Stimulated activated CD8-positive, alpha-beta memory T cell treated with anti-CD3 and anti-CD28 coated beads, Interleukin-2, amount 100 ng/mL, for 1 hour (primary cell): ENCODE measurements at places on chromosomes 6 and 20.

- DNase-seq: no peak
These were observed 87.5 kb downstream of the HDGFL1 start for GRCh38 chr6:22656706-22657351.

GRCh38 chr6:47924001-47924400, 142.2 kb downstream of the OPN5 start:
- DNase-seq: no peak

DNA sequence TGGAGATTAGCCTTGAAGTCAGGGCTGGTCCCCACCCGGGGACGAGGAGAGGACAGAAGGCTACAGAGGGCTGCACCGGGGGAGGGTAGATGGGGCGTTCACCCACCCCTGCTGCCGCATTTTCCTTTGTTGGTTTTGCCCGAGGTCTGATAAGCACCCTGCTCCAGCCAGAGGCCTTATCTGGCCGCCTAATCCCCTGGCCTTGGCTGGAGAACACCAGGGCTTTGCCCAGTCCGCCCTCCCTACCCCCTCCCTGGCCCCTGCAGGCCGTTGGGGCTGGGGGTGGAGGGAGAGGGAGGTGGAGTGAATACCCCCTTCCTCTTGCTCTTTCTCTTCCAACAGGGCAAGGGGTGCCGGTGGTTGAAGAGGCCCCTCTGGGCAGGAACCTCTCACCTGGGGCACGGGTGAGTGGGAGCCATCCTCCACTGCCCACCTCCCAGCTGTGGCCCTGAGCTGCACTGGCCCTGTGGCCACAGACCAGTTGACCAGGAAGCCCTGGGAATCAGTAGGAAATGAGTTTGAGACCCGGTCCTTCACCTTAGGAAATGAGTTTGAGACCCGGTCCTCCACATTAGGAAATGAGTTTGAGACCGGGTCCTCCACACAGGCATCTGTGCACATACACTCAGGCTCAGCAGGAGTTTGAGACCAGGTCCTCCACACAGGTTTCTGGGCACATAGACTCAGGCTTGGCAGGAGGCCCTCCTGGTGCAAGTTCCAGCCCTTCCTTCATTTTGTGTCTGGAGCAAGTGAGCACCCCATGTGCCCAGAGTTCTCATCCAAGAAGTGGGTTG, 12.0 kb upstream of the GATA5 start:
- DNase-seq: no peak

GRCh38 chr6:93943661-93944060, 524.3 kb upstream of the EPHA7 start:
- DNase-seq: no peak

- no peak for DNase-seq
These were observed 96.3 kb downstream of the MRPL14 start for GRCh38 chr6:44030812-44031454.

DNA sequence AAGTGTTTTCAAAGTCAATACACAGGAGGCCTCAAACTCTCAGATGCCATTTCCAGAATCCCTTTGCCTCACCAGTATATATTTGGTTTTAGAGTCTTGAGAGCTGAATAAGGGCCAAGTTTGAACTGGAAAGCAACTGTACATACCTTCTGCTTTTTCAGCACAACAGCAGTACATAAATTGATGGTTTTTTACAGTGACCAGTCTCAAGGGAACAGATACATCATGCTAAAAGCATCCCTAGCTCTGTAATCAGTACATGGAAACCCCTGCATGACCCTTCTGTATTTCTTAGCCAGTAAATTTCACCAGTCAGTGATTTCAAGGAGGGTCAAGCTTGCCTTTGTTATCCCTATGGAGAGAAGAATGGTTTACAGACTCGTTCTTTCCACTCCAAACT, 40.6 kb upstream of the ECHDC1 start:
- DNase-seq: no peak

DNA sequence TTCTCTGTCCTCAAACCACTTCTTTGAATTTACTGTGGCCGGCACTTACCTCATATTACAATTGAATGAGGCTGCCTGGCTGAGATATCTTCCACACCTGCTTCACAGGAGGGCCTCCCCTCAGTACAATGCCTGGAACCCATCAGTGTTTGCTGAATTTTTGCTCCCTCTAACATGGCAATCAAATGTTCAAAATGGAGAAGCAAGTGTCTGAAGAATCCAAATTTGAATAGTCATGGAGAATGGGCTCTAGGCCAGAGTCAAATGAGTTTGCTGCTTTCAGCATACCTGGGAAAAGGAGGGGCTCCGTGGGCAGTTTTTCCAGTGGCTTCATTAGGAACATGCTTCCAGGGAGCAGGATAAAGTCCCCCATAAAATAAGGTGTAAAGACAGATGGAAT, 564.8 kb downstream of the UTRN start:
- no peak for DNase-seq

- DNase-seq: no peak
These were observed 746 bp upstream of the PRND start for GRCh38 chr20:4720977-4721349.

DNA sequence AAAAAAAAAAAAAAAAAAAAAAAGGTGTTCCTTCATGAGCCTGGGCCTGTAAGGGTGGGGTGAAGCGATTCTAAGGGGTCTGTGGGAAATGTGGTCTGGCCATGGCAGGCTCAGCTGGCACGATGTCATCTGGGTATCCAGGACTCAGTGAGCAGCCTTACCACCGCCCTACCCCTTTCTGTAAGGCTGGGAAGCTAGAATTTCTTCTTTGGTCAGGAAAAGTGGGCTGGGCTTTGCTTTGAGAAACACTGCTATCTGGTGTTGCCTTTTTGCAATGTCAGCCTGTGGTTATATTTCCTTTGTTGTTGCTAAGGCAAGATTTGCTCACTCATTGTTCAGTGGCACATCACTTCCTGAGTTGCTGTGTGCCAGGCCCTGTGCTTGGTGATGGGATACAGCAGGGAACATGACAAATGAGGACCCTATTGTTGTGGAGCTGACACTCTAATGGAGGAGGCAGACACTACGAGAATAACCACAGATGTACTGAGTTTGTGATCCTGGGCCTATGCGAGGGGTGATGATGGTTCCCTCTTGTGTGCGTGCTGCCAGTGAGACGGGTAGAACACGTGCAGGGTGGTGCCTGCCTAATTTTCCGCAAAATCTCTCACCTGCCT, 45.9 kb upstream of the ZNFX1 start:
- DNase-seq: no peak

- DNase-seq: no peak
These were observed 592.5 kb upstream of the GJE1 start for GRCh38 chr6:141540207-141540606.

DNA sequence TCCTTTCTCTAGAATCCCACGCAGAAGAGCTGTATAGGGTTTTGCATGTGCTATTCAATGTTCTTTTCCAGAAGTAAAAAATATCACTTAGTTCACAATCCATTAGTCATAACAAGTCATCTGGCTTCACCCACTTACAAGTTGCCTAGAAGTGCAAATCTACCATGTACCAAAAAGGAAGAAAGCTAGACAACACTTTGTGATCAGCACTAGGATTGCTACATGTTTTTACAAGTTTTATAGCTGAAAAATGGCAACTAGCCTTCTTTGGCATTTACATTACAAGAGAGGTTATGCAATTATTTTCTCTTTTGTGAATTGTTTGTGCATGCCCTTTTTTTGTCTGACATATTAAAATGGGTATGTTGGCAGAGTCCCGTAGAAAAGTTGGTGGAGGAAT, 85.6 kb upstream of the PTPRK start:
- DNase-seq: no peak

GRCh38 chr6:169340395-169340794, 86.7 kb upstream of the THBS2 start:
- DNase-seq: no peak

DNA sequence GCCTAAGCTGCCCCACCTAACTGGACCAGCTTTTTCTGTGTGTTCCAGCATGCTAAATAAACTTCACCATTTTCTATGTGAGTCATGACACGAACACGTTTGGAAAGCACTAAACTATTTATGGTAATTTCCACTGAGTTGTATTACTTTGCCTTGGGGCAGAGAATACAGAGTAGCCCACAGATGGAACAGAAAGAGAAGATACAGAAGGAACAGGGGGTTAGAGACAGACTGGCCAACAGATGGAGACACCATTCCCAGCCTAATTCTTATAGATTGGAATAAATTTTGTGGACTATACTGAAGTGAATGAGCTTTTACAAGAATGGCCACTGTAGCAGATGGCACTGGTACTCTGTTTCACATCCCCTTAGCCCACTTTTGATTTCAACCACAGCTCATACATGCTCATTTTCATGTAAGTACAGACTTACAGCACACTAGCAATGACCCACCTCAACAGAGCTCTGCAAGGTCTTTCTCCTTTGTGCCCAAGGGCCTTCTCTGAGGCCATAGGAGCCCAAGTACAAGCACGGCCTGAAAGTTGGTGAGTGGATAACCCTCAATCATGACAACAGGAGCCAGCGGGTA, 13.1 kb upstream of the NT5DC1 start:
- no peak for DNase-seq

- no peak for DNase-seq
These were observed 1.6 kb downstream of the TBC1D20 start for GRCh38 chr20:460707-461106.

GRCh38 chr20:37938181-37938750, 35.3 kb downstream of the VSTM2L start:
- DNase-seq: no peak

- no peak for DNase-seq
These were observed 200.7 kb upstream of the THBS2 start for GRCh38 chr6:169454204-169454871.

DNA sequence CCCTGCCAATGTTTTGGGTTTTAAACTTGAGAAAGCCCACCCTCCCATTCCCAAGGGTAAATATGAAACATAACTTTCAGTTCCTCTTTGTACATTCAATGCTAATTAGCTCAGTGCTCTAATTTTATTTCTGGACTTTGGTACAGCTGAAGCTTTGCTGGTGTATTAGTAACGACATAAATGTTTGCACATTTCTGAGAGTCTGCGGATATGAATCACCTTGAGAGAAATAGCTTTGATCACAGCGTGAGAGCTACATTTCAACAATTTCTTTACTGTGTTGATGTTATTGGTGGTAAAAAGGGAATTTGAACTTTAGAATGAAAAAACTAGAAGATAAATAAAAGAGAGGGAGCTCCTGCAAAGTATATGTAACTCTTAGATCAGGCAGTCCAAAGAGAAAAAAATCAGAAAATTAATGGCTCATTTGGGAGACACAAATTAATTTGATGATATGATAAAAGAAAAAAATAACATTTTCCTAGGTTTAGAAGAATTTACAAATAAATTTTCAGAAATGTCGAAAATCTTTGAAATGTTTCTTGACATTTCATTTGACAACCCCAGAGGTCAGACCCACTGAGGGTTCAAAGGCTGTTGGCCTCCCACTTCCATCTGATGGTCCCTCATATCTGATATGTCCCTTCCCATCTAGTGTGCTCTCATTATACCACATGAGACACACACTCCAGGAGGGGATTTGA, 38.5 kb upstream of the CAP2 start:
- no peak for DNase-seq

DNA sequence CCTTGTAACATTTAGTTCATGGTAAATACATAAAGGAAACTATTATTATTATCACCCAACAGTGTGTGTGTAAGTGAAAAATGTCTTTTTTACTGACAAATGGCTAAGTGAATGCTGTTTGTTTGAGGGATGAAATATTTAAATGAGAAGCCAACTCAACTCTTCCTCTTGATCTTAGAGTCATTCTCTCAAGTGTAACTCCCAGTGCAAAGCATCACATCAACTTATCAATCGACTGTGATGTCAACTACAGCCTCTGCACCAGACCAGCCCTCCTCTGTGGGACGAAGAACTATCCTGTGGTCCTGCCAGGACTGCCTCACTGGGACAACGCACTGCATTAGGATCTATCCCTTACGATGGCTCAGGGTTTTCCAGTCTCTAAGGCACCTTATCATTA, 5.3 kb downstream of the C6orf15 start:
- no peak for DNase-seq

DNA sequence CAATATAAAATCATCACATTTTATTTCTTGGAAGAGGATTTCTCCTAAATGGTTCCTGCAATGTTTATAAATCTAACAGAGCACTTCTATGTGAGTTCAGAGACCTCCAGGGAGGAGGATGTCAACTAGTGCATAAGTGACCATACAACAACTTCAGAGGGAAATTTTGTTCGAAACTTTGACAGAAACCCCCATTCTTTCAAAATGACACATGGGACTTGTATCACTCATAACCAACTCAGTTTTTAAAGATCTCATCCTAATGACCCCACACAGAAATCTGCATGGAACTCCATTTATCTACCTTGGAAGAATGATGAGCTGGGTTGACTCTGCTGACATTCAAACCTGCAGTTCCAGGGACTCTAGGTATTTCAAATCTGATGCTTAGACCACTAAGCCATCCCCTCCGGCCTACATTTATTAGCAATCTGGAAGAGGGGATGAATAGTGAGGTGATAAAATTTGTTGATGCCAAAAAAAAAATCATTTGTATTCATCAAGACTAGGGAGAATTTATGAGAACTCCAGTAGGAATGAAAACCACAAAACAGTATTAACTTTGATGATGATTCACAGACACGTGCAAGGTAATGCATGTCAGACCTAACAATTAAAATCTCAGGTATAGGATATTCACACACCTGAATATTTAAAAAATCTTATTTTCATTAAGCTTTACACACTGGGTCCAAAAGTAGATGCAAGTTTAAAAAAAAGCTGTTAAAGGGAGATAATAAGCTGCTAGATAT, 153.0 kb downstream of the REV3L start:
- no peak for DNase-seq

DNA sequence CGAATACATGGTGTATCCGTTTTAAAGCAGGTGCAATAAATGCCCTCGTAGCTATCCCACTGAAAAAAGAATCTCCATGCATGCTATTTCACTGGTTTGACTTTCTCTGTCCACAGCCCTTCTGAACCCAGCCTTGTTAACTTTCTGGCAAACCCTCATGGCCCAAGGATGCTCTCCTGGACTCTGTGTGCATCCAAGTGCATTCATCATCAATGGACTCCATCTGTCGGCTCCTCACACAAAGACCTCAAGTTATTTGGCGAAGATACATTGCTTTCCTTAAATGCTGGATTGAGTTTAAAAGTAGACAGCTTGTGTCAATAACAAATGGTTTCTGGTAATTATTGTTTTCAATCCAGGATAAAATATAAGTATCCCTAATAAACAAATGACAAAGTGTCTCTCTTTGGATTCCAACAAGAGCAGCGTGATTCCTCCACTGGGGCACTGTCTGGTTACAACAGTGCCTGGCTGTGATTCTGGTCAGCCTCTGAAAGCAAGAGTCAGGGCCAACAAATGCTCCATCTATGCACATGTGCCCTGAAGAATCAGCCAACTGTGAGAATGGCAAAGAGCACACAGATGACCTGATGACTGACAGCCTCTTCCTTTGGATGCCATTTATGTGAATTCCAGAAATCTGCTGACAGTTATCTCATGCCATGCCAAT, 55.7 kb downstream of the FYN start:
- no peak for DNase-seq

GRCh38 chr6:52877786-52878185, 31.7 kb downstream of the GSTA3 start:
- no peak for DNase-seq

- DNase-seq: no peak
These were observed 116.4 kb downstream of the TOX2 start for GRCh38 chr20:44031001-44031574.

- DNase-seq: no peak
These were observed 15.8 kb downstream of the KCNQ2 start for GRCh38 chr20:63456429-63457284.

GRCh38 chr6:134956032-134956431, 6.1 kb upstream of the ALDH8A1 start:
- no peak for DNase-seq
